ENCODE measurements at places on chromosomes 3 and 15.

DNA sequence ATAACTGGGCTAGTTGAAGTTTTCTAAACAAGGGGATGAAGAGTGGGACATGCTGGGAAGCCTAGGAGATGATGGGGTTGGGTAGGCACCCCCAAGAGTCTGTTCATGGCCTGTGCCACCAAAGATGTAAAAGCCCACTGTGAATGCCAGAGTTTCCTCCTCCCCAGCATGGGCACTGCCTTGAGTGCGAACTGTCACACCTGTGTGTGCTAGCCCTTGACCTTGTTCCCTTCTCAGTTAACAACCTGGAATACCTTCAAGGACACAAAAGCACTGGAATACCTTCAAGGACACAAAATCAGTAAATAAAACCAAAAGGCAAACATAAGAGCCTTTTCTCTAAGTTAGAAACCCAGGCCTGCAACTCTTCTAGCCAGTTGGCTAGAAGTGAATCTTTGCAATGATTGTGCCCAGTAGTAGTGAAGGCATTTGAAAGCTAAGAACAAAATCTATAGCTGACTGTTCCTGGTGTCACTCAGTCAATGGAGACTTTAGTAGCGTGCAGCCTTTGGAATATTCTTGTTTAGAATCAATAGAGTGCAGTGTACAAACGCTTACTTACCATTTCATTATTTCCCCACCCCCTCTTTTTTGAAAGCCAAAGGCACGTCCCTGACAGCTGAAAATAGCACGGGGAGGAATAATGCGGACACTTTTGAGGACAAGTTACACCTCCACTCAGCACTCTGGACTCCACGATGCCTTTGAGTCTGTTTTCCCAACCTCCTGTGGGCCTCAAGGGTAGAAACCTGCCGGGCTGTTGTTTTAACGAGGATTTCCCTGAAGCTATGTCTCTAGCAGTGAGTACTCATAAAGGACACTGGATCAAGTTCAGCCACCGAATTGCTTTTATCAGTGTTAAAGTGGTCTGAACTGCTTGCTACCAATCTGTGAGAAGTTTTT is 24.2 kb downstream of the PSMD6 start:
- no peak for DNase-seq

- no peak for DNase-seq
Measured at GRCh38 chr3:11136116-11136515, 18.2 kb upstream of the HRH1 start.

- no peak for DNase-seq
Measured at GRCh38 chr15:51325167-51325566, 13.2 kb downstream of the CYP19A1 start.

DNA sequence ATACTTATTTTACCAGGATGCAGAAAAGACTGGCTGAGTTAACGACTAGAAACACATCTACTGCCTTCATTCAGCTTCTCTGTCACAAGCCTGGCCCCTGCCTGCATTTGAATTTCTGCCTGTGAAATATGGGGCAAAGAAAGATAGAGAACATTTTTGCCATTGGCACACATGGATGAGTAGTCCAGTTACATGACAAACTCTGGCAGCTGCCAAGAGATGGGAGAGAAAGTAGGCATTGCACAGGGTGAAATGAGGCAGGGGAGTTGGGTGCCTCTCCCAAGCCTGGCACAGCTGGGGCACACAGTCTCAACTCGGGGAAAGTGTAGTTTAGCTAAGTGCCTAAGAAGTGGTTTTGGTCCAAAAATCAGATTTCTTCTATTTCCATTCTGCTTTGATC is 24.0 kb downstream of the ANXA2 start:
- DNase-seq, result no peak

DNA sequence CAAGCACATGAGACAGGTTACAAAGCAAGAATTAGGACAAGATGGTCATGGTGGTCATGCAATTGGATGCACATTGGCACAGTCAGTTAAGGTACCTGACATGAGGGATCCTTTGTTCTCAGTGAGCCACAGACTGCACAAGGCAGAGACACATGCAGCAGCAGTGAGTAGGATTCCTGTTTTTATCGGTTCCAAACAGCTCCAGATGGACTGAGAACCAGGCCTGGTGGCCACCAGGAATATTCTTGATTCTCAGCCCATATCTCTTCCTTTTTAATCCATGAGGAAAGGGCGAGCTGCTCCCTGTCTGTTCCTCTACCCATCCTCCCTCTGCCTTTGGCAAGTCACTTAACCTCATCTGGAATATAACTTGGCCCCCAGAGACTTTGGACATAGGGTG is 410.8 kb downstream of the GAP43 start:
- no peak for DNase-seq

GRCh38 chr15:74245342-74245931 is 9.3 kb downstream of the CCDC33 start:
- no peak for DNase-seq

DNA sequence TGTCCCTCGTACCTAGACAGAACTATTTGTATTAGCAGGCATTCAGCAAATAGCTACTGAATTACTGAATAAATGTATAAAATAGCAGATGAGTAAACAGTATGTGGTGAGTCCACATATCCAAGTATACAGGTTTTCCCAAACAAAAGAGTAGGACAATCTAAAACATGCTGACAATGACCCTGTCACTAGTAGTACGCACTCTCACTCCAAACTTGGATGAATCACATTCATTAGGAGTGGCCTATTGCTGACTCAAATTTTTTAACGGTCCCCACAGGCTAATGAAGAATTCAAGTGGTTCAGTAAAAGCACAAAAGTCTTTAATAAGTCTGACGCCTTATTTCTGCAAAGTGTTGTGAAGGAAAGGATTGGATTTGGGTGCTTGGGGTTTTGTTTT is 449.3 kb upstream of the THBS1 start:
- no peak for DNase-seq

DNA sequence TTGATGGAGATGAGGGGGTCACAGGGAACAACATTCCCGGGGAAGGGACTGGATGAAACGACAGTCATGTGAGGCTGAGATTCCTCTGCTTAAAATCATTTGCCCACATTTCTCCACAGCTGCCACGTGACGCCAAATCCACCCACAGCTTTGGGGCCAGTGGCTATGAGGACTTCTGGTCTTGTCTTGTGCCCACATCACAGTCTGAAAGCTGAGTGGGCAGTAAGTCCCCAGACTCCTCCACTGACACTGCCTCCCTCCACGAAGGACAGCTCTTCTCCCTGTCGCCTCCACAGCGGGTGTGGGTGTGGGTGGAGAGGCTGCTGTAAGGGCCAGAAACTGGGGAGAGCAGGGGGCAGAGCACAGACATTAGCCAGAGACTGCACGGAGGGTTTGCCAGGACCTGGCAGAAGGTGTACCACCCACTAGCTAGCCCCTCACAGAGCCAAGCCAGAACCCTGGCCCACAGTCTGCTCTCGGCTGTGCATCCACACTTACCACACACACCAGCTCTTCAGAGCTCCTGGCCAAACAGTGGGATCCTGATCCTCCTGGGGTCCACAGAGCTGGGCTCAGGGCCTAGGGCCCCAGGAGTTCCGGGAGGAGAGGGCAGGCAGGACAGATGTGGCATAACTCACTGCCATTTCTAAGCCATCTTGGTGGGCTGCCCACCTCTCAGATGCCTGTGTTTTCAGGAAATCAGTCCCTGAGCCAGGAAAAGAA is 24.2 kb downstream of the RAB6B start:
- DNase-seq, result no peak

DNA sequence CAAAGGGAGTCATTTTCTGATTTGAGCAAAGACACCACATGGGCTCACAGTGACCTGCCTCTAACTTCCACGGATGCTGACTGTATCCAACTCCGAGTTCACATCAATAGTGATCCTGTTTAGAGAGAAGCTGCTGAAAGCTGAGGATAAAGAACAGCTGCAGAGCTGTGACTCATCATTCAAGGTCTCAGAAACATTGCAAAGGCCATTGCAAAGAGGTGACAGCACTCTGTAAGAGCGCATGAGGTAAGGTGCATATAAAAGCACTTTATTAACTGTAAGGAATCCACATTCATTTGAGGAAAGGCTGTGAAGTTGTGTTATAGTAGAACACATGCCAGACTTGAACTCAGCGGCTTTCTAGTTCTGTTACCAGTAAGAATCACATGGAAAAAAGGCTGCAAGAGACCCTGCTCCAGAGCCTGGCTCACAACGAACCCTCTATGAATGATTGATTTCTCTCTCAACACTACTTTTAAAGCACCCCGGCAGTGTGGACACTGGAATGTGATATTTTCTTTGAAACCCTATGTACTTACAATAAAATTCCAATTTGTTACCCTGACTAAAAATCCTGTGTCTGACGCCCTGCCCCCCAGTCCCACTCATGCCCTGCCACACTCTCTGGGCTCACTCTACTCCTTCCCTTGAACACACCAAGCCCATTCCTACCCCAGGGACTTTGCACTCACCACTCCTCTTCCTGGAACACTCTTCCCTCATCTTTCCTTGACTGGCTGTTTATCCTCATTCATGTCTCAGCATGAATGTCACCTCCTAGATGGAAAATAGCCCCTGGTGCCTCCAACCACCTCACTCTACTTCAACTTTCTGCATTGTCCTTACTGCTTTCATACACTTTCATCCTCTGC is 111.2 kb downstream of the LSM3 start:
- no peak for DNase-seq

GRCh38 chr3:40019376-40019775 is 210.0 kb downstream of the MYRIP start:
- DNase-seq, result no peak

GRCh38 chr3:109117939-109118338 is at the start of gene MORC1:
TSS of gene MORC1 (minus strand) at chr3:109118134. CDS start at chr3:109118059, 75 bp downstream.
- DNase-seq, result no peak

DNA sequence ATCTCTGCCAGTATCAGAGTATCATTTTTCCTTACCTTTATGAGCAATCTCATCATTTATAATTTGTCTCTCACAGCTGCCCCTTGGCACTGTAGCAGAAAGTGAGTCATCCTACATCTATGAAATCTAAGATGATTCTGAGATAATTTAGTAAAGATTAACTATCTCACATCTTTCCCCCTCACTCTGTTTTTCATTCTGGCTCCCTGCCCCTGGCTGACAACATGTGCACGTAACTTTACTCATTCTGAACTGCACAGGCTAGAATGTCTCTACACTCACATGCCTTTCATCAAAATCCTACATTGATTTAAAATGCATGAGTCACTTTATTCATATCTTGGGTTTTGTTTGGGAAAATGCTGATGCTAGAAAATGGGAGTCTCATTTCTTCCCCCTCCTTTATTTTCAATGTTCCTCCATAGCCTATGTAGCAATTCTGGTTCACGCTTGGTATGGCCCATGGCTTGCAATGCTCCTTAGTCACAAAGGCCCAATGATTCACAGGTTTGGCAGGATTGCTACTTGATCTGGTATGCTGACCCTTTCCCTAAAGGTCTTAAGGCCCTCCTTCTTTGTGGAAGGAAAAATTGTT is 838.5 kb downstream of the TUSC7 start:
- DNase-seq, result no peak
